Activated CD4-positive, alpha-beta memory T cell treated with anti-CD3 and anti-CD28 coated beads for 36 hours (primary cell): ENCODE measurements at places on chromosomes 5 and 9. TPM values are rescaled to one million over a fixed set of nuclear protein-coding genes. Genes with fewer than 3 reads are reported as not detected.
A peak's percentile ranks its signal among the peaks of the same experiment; 100 is the strongest.

GRCh38 chr5:132257131-132258101, at the start of gene PDLIM4:
TSS of gene PDLIM4 (plus strand) at chr5:132257696. CDS start at chr5:132257735, 39 bp downstream.
- no peak for DNase-seq

GRCh38 chr5:6201631-6202030, 176.7 kb downstream of the MED10 start:
- DNase-seq, result no peak

GRCh38 chr9:82805027-82805426, 257.9 kb downstream of the RASEF start:
- no peak for DNase-seq

DNA sequence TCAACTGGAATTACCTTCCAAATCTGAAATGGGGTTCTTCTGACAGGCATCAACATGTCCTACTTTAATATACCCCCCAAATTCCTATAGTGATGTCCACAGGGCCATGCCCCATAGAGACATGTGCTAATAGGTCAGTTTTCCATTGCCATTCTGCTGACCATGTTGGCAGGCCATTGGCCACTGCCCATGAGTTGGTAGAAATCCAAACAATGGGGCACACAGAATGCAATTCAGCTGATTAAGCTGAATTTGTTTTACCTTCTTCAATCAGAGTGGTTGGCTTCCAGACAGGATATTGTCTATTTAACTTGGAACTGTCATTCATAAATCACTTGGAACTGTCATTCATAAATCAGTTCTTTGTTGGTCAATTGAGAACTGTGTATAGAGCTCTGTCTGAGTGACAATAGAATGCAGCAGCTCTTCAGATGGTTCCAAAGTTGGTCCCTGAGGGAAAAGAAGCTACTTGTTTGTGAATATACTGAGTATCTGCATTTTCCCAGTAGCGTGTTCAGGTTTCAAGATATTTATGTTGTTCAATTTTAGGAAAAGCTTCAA, 336.9 kb downstream of the DRD1 start:
- no peak for DNase-seq

DNA sequence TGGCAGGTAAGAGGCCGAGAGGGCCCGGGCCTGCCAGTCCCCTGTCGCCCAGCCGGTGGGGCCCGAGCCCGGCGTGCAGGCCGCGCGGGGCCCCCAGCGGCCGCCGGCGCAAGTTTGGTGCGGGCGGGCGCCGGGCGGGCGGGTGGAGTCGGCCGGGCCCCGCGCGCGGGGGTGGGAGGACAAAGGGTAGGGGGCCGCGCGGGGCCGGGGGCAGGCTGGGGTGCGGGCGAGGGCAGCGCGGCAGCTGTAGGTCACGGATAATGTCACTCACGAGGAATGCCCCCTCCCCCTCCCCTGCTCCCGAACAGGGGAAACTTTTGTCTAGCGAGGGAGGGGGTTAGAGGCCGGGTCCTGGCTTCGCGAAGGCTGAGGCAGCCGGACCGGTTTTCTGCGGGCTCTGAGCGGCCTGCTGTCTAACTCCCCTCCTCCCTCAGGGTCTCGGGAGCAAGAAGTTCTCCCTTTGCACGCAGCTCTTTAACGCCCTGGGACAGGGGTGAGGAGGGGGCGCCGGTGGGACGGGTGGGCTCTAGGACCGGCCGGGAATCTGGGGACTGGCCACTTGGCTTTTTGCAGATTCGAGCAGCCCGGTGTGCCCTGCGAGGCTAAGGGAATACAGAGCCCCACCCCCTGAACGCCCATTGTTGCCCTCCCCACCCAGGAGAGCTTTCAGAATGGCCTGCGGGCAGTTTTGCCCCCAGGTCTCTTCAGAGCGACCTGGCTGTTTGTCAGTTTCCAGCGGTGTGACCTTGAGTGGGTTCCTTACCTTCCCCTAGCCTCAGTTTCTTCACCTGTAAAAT, 21.3 kb upstream of the NDST1 start:
- DNase-seq, result peak; percentile 31

GRCh38 chr9:19387317-19387716, 7.3 kb upstream of the RPS6 start:
- DNase-seq, result no peak

DNA sequence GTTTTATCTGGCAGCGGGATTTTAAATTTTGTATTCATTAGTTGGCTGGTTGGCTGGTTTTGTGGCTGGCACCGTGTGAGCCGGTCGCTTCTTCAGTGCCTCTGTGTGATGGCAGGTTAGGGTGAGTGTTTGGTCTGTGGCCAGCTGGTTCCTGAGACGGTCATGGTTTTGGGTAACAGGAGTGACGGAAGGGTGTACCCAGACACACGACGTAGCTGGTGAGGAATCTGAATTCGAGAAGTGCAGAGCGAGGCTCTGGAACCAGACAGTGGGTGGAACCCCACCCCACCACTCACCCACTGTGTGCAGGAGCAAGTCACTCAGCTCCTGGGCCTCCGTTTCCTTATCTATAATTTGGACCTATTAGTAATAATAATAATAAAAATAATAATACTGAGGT, 2.7 kb downstream of the BTNL9 start:
- DNase-seq, result no peak

Gene ARRDC1
- 38.2 TPM for total RNA-seq

Gene DMRT2
- total RNA-seq, result 0.58 TPM

Gene SLCO6A1
- total RNA-seq, result not detected

Gene ABO
- total RNA-seq, result not detected
